Ascending aorta (tissue), 2 donors: ENCODE measurements at places on chromosomes 1 and 21. TPM values are rescaled to one million over a fixed set of nuclear protein-coding genes. Genes with fewer than 3 reads are reported as not detected.

- H3K4me3 ChIP-seq: no peak overlapping the region
- no peaks in the 10 kb centered on the region for H3K27me3 ChIP-seq
- peaks cover 13% of the 10 kb centered on the region for H3K36me3 ChIP-seq
- no peak overlapping the region for H3K27ac ChIP-seq
- DNase-seq: no peak
Observed at GRCh38 chr21:36218691-36219090, 62.1 kb downstream of the DOP1B start.

HAO2 gene
- not detected for total RNA-seq

DNA sequence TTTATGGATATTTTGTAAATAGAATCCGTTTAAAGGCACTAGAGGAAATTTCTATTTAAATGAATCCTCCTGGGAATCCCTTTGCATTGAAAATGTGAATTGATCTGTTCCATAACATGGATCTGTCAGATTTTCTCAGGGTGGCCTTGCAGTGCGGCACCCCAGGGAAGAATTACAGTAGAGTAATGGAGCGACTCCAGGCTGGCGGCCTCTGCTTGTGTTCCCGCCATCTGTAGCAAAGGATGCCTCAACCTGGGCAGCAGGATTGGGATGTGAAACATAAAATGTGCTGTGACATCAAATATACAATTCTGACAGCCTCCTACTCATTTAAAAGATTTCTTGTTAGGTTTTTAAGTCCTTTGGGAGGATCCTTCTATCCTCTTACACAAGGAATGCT, 115.9 kb downstream of the RHOU start:
- H3K27ac ChIP-seq: no peak overlapping the region
- no peaks in the 10 kb centered on the region for H3K36me3 ChIP-seq
- no peak for DNase-seq
- H3K27me3 ChIP-seq: no peaks in the 10 kb centered on the region

OVAAL gene
- total RNA-seq: not detected

- no peaks in the 10 kb centered on the region for H3K36me3 ChIP-seq
- no peak overlapping the region for H3K27ac ChIP-seq
- H3K4me1 ChIP-seq: peaks cover 2% of the 10 kb centered on the region
- no peak for DNase-seq
- H3K4me3 ChIP-seq: no peak overlapping the region
- no peaks in the 10 kb centered on the region for H3K27me3 ChIP-seq
Observed at GRCh38 chr1:183276386-183277080, 90.5 kb downstream of the LAMC2 start.

DNA sequence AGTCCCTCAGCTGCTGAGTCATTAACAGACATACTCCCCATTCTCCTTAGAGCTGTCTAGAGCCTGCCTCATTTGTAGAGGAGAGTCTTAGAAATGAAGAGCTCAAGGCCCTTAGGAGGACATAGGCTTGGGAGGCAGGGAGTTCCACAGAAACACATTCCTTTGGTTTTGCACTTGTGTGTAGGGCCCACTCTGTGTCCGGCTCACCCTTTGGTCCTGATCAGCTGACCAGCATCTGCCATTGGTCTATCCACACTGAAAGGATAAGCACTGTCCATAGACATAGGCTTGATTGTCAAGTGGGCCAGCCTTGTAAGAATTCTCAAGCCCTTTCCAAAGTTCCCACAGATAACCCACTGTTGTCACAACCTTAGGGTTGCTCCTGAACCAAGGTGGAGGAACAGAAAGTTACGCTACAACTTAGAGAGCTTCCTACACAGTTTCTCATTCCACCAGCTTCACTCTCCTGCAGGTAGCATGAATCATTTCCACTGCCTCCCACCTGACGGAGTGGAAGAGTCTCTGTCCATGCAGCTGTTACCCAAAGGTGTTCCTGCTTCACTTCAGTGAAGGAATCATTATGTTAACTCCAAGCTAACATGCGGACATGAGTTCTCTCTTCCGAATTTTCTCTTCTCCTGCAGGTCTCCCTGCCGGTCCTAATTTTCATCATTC, 96.1 kb downstream of the TNFSF18 start:
- no peak overlapping the region for H3K27ac ChIP-seq
- H3K27me3 ChIP-seq: no peaks in the 10 kb centered on the region

DNA sequence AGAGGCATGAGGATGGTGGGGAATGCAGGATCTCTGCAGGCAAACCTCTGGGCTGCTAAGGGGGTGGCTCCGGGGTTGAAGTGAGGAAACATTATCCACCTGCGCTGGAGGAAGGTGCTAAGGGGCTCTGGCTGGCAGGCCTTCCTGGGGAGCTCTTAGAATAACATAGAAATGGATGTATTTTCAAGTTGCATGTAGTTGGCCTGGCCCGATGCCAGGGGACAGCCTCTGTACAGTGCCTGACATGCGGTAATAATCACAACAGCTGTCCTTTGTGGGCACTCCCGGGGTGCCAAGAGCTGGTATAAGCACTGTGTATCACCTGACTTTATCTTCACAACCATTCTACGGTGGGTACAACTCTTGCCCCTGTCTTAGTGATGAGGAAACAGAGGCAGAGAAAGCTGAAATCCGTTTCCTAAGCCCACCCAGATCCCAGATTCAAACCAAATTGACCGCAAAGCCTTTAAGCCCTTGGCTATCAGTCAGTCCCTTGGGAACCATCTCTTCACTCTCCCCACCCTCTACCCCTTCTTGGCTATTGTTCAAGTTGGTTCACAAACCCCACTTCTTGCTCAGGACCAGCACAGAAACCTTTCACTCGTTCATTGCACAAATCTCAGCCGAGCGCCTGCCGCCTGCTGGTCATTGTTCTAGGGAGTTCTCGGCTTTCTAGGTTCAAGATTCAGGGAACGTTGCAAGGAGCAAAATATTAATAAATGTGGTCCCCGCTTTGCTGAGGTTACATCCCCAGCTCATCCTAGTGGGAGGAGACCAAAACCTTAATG, 30.9 kb downstream of the PADI4 start:
- no peak overlapping the region for H3K4me3 ChIP-seq
- DNase-seq: no peak
- no peaks in the 10 kb centered on the region for H3K4me1 ChIP-seq
- H3K27me3 ChIP-seq: no peaks in the 10 kb centered on the region
- H3K27ac ChIP-seq: no peak overlapping the region
- H3K36me3 ChIP-seq: no peaks in the 10 kb centered on the region

DNA sequence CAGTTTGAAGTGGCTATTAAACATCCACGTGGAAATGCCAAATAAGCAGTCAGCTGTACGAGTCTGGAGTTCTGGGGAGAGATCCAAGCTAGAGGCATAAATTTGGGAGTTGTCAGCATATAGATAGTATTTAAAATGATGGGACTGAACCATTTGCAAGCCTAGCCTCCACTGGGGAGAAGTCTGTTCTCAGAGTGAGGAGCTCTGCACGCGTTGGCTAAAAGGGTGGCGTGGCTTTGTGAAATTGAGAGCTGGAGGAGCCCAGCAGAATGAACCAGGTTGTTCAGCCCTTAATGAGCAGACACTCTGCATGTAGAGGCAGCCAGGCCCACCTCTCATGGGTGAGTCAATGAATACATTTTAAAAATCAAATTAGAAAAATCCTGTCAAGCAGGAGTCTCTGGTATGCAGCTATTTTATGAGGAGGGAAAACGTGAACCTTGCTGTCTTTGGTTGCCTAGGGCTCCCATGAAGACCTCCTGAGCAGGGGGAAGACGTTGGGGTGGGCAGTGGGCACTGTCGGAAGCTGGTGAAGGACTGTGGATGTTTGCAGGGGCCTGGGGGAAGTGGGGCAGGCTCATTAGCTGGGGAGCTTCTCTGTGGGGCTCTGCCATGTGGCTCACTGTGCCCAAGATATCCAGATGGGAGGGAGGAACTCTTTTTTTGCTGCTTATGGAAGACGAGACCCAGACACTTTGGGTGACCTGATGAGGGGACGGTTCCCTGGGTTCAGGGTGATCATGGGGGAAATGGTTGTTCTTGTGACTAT, 18.8 kb downstream of the TMCC2 start:
- H3K36me3 ChIP-seq: peaks cover 5% of the 10 kb centered on the region
- peaks cover 23% of the 10 kb centered on the region for H3K4me1 ChIP-seq
- no peak for DNase-seq
- peak overlapping the region; percentile 12 for H3K27ac ChIP-seq
- H3K4me3 ChIP-seq: no peak overlapping the region
- no peaks in the 10 kb centered on the region for H3K27me3 ChIP-seq

CNR2 gene
- not detected for total RNA-seq

IVL gene
- total RNA-seq: not detected

DNA sequence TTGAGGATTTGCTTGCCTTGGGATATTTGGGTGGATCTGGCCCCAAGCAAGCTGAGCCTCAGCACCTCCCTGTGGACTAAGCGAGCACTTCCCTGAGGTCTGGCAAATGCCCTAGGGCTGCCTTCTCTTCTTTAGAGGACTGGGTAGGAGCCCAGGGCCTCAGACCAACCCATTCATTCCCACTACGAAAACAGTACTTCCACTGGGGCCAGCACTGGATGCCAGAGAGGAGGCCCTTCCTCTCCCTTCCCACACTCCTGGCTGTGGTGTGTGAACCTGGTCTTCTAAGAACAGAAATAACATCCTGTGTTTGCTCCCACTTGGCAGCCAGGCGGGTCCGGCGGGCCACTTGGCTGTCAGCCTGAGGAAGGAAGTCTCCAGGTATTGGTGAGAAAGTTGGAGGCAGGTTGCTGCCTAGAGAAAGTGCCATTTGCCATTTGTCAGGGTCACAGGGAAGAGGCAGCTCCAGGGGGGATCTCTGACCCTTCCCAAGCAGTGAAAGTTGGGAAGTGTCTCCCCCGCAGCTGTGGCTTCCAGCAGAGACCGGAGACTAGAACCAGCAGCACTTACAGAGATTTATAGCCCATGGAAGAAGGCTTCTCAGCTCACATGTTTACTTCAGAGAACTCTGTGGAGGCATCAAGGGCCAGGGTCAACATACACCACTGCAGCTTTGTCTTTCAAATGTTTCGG, 323.5 kb downstream of the SIPA1L2 start:
- no peak for DNase-seq
- no peaks in the 10 kb centered on the region for H3K36me3 ChIP-seq
- H3K4me1 ChIP-seq: peaks cover 8% of the 10 kb centered on the region
- peak overlapping the region; percentile 49 for H3K27ac ChIP-seq
- H3K4me3 ChIP-seq: no peak overlapping the region

DNALI1 gene
- total RNA-seq: 2.2 TPM

GNG12 gene
- total RNA-seq: 71.2 TPM

GRCh38 chr1:202205523-202206190, 12.1 kb downstream of the LGR6 start:
- no peaks in the 10 kb centered on the region for H3K27me3 ChIP-seq
- H3K27ac ChIP-seq: peak overlapping the region; percentile 45
- DNase-seq: no peak
- H3K4me1 ChIP-seq: peaks cover 11% of the 10 kb centered on the region
- no peak overlapping the region for H3K4me3 ChIP-seq

GRCh38 chr1:10624256-10625050, 149.7 kb downstream of the PEX14 start:
- H3K27me3 ChIP-seq: no peaks in the 10 kb centered on the region
- H3K4me1 ChIP-seq: peaks cover 4% of the 10 kb centered on the region
- no peak overlapping the region for H3K4me3 ChIP-seq
- no peak overlapping the region for H3K27ac ChIP-seq
- no peak for DNase-seq

KCNQ4 gene
- 14.5 TPM for total RNA-seq

DNA sequence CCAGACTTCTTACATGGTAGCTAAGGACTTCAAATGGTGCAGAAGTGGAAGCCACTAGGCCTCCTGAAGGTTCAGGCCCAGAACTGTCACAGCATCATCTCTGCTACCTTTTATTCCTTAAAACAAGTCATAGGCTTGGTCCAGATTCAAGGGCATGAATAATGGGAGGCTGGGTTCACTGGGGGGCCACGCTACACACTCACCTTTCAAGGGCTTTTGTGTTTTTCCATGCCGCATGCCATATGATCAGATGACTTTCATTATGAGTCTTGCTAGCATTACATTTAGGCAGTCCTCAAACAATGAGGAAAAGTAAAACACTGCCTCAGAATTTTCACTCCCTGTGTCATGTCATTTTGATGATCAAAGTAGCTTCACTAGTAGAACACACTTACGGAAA, 83.4 kb downstream of the VPS26C start:
- peaks cover 13% of the 10 kb centered on the region for H3K36me3 ChIP-seq
- DNase-seq: no peak
- H3K27ac ChIP-seq: no peak overlapping the region
- no peaks in the 10 kb centered on the region for H3K4me1 ChIP-seq

DNA sequence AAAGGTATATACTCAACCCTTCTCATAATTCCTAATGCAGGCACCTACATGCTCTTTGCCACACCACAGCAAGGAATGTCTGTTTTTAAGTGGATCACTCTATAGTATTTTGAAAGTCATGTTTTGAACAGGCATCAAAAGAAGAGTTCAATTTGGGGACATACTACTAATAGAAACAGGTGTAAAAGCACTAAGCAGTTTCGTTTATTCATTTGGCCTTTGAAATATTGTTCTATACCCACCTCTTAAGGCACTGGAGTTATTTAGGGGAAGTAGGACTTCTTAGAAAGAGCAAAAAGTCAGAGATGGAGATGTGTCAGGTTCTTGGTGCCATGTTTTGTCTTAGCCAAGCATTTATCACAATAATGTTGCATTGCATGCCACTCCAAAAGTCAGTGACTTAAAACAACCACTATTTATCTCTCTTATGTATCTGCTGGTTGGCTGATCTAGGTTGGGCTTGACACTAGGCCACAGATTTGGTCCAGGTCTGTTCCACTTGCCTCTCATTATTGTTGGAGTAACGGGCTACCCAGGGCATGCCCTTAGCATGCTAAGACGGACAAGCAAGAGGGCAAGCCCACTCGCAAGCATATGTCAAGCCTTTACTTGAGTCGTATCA, 107.5 kb downstream of the RGL1 start:
- no peak overlapping the region for H3K27ac ChIP-seq
- H3K4me3 ChIP-seq: no peak overlapping the region
- H3K4me1 ChIP-seq: no peaks in the 10 kb centered on the region
- no peak for DNase-seq
